SIG-M5 (cell line): ENCODE measurements at places on chromosomes 4 and X.

GRCh38 chr4:48173056-48173991 is 39.3 kb upstream of the TXK start:
- DNase-seq = no peak

GRCh38 chrX:104432321-104432720 is 133.7 kb upstream of the IL1RAPL2 start:
- no peak for DNase-seq

DNA sequence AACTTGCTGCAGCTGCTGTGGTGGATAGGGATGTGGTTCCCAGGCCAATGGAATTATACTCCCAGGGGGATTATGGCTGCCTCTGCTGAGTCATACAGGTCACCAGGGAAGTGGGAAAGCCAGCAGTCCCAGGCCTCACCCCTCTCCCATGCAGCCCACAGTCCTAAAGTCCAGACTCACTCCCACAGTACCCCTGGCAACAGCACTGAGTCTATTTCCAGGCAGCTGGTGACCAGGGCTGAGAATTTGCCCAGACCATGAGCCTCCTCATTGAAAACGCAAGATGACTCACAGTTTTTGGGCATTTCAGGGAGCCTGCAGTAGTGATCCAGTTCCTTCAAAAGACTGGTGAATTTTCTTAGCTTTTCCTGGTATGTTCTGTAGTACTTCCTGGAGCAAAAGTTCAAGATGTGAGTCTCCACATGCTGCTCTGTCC is 137.6 kb downstream of the NPNT start:
- no peak for DNase-seq

DNA sequence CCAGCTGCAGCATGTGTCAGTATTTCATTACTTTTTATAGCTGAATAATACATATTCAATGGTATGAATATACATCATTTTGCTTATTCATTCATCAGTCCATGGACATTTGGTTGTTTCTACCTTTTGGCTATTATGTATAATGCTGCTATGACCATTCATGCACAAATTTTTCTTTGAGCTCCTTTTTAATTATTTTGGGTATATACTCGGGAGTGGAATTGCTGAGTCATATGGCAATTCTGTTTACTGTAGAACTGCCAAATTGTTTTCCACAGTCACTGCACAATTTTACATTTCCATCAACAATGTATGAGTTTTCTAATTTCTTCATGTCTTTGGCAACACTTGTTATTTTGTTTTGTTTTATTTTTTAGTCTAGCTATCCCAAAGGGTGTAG is 405.9 kb upstream of the PITX2 start:
- no peak for DNase-seq

DNA sequence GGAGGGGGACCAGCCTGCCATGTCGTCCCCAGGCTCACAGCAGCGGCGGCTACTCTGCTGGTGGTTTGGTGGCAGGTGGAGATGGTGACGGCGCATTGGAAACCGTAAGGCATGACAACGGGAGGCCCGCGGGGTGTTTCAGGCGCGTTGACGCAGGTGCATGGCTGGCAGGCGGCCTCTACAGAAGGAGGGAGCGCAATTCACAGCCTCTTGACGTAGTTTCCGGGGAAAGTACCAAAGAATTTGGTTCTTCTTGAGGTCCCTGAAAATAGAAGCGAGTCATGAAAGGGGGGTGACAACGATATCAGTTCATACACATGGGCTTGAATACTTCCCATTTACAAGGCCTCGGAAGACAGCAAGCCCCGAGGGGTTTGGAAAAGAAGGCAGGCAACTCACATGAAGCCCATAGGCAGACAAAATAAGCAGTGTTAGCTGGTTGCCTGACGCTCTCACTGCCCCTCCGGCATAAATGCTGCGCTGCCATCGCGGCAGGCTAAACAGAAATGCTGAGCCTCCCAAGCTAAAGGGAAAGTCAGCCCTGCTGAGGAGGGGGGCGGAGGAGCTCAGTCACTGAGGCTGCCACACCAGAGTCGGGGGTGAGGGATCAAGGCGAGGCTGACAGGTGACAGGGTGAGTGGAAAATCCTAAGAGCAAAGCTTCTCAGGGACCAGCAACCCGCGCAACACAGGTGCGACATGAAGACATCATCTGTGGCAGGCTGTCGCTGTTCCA is 52.3 kb upstream of the PDLIM3 start:
- DNase-seq = no peak

DNA sequence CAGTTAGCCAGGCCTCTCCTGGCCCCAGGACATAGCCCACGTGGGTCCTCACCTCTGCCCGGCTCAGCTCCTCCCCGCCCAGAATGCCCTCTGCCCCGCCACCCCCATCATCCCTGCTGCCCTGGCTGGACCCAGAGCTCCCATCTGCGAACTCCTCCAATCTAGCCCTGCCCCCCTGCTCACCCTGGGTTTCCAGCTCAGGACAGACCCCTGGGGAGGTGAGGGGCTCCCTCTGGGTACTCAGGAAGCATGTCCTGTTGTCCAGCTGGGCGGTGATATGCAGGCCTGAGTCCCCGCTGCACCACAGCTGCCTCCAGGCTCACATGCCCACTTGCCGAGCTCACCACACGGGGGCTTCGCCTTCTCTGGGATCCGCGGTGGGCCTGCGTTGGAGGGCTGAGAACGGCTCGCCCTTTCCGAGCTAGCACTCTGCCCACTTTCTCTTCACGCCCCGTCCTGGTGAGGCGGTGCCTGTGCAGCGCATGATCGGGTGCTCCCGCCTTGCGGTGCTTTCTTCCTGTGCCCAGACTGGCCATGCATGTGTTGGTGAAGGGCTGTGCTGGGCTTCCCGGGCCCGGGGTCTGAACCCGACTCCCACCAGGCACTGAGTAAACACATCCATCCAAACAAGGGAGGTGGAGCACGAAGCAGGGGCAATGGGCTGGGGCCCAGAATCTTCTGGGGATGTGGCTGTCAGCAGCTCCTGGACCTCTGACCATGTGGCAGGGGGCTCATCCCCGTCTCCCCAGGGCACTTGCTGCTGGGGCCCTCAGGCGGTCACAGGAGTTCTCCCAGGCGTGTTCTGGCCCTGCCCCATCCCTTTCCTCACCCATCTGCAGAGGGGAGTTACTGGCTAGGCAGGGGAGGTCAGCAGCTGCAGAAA is 74.3 kb downstream of the RGS12 start:
- no peak for DNase-seq
